Peyer's patch (tissue), 4 donors: ENCODE measurements at places on chromosomes 6 and 20.

DNA sequence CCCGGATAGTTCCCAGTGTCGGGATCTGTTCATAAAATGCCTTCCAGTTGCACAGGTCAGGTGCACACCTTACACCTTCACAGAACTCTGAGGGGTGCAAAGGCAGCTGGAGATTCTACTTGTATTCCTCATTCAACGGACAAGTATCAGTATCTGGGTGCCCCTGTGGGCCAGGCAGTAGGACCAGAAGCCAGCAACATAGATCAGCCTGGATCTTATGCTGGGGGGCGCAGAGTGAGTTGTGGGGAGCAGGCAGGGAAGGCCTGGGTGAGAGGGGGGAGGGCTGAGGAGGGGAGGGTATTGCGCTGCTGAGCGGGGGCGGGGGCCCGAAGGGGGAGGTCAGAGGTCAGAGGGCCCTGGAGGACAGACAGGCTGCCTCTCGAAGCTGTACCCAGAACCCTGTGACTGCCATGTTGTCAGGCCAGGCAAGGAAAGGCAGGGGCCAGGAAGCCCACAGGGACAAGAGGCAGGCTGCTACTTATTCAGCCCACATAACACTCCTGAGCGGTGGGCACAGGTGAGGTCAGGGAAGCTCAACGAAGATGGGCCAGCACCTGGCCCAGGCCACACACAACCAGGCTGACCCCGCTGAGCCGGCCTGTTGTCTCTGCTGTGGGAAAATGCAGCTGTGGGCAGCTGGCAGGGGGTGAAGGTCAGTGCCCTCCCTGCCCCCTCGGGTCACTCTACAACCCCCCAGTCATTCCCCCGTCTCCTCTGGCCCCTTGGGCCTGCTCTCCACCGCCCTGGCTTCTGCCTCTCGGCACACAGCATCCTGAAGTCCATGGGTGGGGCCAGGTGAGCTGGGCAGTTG lies 1.1 kb downstream of the OPRL1 start:
- no peak for DNase-seq

DNA sequence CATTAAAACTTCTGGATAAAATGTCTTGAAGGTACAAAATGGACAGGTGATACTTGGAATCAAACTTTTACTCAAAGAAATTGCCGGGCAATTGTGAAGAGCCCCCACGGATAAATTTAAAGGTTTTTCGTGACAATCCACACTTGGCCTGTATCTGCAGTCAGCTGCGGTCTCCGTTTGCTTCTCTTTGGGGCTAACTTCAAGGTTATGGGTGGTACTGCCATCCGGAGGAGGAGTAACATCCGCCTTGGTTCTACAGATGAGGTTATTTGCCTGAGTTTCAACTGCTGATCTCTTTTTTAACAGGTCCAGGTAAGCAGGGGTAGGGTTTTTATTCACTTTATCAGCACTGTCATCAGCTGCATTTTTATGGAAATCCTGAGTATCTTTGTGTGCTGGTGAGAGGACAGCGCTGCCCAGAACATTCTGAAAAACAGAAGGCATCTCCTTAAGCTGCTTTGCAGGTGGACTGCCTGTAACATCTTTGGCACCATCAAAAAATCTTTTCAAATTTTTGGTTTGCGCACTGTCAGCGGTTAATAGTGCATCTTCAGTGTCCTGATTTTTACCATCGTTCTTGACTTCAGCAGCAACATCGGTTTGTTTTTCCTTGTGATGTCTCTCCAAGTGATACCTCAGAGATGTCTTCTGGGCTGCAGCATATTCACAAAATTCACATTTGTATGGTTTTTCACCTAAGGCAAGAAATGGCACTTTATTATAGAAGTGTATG lies 16.9 kb downstream of the ZNF217 start:
- no peak for DNase-seq

GRCh38 chr6:72739368-72739779 lies 117.5 kb downstream of the KCNQ5 start:
- no peak for DNase-seq

DNA sequence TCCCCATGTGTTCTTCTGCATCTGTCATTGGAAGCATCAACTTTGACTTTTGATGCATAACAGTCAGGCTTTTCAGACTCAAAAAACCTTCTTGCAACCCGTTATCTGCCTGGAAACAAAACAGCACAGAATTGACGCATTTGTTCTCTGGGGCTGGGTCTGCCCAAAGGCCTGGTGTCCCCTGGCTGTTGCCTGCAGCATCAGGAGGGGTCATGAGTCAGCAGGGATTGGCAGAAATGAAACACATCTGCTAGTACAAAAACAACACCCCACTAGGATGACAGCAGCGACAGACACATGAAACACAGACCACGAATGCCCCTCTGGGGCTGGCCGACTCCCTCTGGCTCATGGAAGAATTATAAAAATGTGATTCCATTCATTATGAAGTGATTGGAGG lies 157.6 kb upstream of the INSM1 start:
- no peak for DNase-seq

DNA sequence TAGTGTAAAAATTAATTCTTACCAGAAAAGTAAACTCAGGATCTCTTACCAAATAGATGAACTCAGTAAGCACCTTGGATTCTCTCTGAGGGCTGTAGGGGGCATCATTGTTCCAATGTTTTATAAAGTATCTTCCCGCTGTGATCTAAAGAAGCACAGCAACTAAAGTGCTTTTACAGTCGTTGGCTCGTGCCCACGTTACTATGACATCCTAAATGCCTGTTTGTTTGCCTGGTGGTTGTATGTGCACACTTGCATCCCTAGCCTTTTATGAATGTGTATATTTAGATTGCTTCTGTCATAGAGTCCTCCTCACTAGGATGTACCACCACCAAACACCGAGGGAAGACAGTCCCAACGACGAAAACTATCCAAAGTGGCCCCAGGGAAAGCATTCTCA lies 34.5 kb downstream of the SLX4IP start:
- no peak for DNase-seq

DNA sequence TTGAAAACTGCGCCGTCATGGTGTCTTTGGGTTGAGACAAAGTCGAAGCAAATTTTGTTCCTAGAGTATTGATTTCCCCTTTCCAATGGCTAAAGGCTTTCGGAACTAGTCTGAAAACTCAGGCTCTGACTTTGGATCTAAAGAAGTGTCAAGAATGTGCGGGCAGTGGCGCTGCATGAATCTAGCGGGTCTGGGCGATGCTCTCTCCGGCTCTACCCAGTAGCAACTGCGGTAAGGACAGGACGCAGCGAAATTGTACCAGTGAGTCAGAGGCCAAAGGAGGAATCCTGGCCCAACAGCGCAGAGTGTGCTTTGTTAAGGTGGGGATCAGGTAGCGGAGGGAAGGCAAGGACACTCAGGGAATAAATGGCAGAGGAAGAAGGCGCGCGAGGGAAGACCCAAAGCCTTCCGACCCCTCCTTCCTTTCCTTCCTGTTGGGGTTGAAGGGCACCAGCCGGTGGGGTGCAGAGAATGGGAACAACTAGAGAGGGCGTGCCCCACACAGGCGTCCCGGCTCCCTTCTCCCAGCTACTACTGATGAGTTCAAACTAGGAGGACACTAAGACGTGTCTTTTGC lies 32.1 kb downstream of the HLA-F start:
- DNase-seq = no peak

DNA sequence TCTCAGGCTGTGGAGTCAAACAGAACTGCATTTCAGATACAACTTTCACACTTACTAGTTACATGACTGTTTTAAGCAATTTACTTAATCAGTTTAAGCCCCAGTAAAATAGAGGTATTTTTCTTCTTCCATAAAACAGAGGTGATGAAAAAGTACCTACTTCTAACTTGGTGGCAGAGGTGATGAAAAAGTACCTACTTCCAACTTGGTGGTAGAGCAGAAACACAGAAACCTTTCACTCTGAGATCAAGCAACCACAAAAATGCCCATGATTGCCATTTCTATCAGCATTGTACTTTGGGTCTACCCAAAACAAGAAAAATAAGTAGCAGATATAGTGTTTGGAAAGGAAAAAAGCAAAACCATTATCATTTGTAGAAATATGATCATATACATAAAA lies 148.7 kb downstream of the OPRM1 start:
- DNase-seq = no peak

- DNase-seq = no peak
Measured at GRCh38 chr6:25155211-25155610, 124.0 kb upstream of the CARMIL1 start.

GRCh38 chr6:157381631-157382621 lies 936 bp downstream of the ZDHHC14 start:
- peak; percentile 73 for DNase-seq

GRCh38 chr6:6753301-6753700 lies 164.8 kb downstream of the LY86 start:
- peak; percentile 55 for DNase-seq

- DNase-seq = peak; percentile 76
Measured at GRCh38 chr6:37244430-37245310, 12.9 kb upstream of the TBC1D22B start.

DNA sequence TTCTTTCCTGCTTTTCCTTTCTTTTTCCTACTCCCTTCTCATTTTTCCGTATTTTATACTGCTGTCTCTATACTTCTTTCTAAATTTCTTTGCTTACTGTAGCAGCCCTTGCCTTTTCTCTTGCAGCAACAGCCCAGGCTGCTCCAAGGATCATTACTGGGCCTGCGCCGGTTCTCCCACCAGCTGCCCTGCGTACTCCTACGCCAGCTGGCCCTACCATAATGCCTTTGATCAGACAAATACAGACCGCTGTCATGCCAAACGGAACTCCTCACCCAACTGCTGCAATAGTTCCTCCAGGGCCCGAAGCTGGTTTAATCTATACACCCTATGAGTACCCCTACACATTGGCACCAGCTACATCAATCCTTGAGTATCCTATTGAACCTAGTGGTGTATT lies 148.8 kb downstream of the QKI start:
- DNase-seq = no peak

DNA sequence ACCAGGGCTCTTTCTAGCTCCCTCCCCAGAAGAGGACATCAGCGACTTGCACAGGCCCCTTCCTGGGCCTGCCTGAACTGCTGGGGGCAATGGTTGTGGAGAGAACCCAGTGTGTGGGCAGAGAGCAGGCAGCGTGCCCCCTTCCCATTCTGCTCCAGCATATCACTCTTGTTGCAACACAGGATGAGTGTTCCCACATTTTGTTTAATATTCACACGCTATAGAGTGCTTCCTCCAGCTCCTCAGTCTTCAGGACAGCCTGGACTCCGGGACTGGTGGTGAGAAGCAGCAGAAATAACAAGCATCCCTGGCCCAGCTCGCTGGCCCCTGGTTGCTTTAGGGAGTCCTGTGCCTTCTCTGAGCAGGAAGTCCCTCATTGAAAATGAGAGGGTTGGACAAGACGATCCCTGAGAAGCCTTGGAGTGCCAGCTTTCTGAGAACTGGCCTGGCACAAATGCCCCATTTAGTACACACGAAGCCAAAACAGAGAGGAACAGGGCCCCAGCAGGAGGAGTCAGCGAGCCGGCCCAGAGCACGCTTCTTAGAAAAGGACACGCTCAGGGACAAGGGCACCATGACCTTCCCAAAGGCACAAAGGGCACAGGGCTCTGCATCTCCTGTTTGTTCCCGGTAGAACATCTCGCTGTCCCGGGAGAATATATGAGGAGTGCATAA lies 84.2 kb upstream of the FOXC1 start:
- DNase-seq = no peak

GRCh38 chr6:48199499-48199898 lies 88.5 kb upstream of the PTCHD4 start:
- DNase-seq = no peak

- peak; percentile 63 for DNase-seq
Measured at GRCh38 chr20:36848078-36848660, 27.8 kb upstream of the TLDC2 start.

DNA sequence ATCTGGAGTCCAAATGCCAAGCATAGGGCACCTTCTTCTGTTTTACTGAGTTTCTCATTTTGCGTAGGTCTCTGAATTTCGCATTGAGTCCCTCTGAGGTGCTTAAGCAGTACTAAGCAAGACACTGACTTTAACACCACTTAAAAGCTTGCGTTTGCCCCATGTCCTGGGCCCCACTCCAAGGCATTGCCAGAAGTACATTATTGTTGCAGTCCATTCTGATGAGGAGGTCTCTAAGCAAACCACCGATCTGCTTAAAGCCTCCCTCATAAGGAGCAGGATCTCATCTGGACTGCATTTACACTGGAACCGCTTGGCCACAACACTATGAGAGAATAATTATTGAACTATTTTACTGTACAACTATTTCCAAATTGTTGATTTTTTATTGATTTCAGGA lies 16.3 kb downstream of the BMP2 start:
- DNase-seq = no peak

DNA sequence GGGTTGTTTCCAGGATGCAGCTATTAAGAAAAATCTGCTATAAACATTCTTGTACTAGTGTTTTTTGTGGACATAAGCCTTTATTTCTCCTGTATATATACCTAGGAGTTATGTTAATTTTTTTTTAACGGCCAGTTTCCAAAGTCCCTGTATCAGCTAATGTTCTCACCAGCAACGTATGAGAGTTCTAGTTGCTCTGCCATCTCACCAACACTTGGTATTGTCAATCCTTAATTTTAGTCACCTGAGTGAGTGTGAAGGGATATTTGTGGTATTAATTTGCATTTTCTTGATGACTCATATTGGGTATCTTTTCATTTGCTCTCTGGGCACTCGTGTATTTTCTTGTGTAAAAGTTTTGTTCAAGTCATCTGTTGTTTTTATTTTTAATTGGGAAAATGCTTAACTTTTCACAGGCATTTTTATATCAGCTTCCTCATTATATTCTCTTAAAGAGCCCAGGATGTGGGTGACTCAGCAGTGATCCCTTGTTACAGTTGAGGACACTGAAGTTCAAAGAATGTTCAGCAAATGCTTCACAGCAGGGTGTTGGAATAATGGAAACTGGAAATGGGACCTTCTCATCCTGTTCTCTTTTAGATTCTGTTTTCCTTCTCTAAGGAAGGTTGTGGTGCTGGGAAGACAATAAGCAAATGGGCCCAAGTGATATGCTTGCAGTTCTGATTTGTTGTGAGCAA lies 211.7 kb upstream of the PRND start:
- DNase-seq = no peak

GRCh38 chr6:40369042-40369441 lies 218.1 kb downstream of the LRFN2 start:
- no peak for DNase-seq

DNA sequence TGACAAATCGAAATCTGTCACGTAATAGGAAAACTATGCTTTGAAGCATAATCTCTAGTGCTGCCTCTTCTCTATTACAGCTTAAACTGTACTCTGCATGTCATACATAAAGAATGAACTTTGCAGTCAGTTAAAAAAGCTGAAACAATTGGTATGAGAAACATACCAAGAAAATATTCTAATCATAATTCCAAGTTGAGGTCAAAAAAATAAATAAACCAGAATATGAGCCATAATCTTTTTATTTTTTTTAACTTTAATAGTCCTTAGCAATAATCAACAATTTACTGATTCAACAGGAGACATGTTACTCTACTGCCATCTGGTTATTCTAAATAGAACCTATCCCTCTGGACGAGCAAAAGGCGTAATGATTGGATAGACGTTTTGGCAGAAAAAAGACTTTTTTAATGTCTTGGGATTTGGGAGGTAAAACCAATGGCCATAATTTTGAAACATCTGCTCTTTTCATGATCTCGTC lies 224.4 kb upstream of the FLRT3 start:
- DNase-seq = no peak

- no peak for DNase-seq
Measured at GRCh38 chr6:85680388-85680787, 37.7 kb upstream of the SYNCRIP start.

- no peak for DNase-seq
Measured at GRCh38 chr20:14913896-14914620, 576.6 kb upstream of the FLRT3 start.

GRCh38 chr6:74755196-74755595 lies 450.7 kb downstream of the COL12A1 start:
- no peak for DNase-seq
